ENCODE measurements at places on chromosomes 6 and 20. TPM values are rescaled to one million over a fixed set of nuclear protein-coding genes. Genes with fewer than 3 reads are reported as not detected.

Gene PRPH2
- 2.0 TPM for polyA plus RNA-seq

Gene C20orf141
- polyA plus RNA-seq, result not detected

Gene CTAGE9
- not detected for polyA plus RNA-seq

Gene EMILIN3
- 18.6 TPM for polyA plus RNA-seq

Gene ARMH2
- polyA plus RNA-seq, result not detected

Gene SMLR1
- polyA plus RNA-seq, result not detected

Gene TTK
- 12.8 TPM for polyA plus RNA-seq

Gene COL9A1
- polyA plus RNA-seq, result 0.92 TPM
